ENCODE measurements at places on chromosomes 5 and 9. TPM values are rescaled to one million over a fixed set of nuclear protein-coding genes. Genes with fewer than 3 reads are reported as not detected.

PCDHA6 gene
- polyA plus RNA-seq, result not detected

TESK1 gene
- 15.9 TPM for polyA plus RNA-seq

IL3 gene
- not detected for polyA plus RNA-seq

C5orf58 gene
- polyA plus RNA-seq, result 0.99 TPM

HTR4 gene
- polyA plus RNA-seq, result not detected

PCDHA11 gene
- polyA plus RNA-seq, result not detected

INSL6 gene
- polyA plus RNA-seq, result not detected

FST gene
- polyA plus RNA-seq, result not detected

MARCHF3 gene
- 2.5 TPM for polyA plus RNA-seq

FGF10 gene
- polyA plus RNA-seq, result not detected
